Ureter (tissue), 1 donor: ENCODE measurements at places on chromosomes 12 and 14. TPM values are rescaled to one million over a fixed set of nuclear protein-coding genes. Genes with fewer than 3 reads are reported as not detected.

The KRT1 gene
- not detected for total RNA-seq

The CLEC4E gene
- total RNA-seq, result 0.52 TPM

The MFAP5 gene
- total RNA-seq, result 17.0 TPM

The TAS2R42 gene
- total RNA-seq, result not detected

The NACA gene
- total RNA-seq, result 1,021 TPM

The PLEKHG7 gene
- total RNA-seq, result 4.2 TPM

The EID3 gene
- total RNA-seq, result 4.7 TPM

GRCh38 chr14:70919774-70920173 lies 12.5 kb downstream of the PCNX1 start:
- no peak for DNase-seq

- no peak for DNase-seq
Observed at GRCh38 chr12:118549510-118549980, 173.2 kb downstream of the SUDS3 start.

GRCh38 chr12:93741659-93742109 lies 64.5 kb downstream of the CRADD start:
- DNase-seq, result no peak

- DNase-seq, result no peak
Observed at GRCh38 chr12:6461401-6462233, 8.9 kb downstream of the VAMP1 start.

GRCh38 chr12:131189781-131190180 lies 236.1 kb downstream of the ADGRD1 start:
- peak; percentile 26 for DNase-seq

DNA sequence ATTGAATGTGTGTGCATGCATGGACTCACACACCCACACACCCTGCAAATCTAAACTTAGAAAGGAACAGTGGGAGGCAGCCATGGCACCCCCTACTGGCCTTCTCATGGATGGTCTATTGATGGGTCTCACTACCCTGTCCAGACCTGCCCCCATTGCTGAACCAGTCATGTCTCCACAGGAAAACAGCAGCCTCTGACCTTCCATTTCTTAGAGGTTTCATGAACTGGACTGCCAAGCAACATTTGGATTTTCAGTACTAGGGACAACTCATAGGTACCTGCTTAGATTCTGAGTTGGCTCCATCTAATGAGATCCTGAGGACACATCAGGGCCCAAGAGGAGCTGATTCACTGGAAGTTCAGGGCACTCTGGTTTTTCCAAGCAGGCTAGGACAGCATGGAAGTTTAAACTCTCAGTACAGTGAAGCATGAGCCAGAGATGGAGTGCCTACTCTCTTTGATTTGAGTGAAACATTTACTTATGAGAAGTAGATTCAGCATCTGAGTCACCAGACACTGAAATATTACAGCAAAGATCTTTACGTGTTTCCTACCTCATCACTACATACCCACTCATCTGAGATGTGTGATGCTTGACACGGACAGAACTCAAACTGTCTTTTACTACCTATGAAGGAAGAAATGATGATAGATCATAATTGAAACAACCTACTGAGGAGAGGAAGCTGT lies 98.9 kb upstream of the PLEKHG7 start:
- DNase-seq, result no peak

DNA sequence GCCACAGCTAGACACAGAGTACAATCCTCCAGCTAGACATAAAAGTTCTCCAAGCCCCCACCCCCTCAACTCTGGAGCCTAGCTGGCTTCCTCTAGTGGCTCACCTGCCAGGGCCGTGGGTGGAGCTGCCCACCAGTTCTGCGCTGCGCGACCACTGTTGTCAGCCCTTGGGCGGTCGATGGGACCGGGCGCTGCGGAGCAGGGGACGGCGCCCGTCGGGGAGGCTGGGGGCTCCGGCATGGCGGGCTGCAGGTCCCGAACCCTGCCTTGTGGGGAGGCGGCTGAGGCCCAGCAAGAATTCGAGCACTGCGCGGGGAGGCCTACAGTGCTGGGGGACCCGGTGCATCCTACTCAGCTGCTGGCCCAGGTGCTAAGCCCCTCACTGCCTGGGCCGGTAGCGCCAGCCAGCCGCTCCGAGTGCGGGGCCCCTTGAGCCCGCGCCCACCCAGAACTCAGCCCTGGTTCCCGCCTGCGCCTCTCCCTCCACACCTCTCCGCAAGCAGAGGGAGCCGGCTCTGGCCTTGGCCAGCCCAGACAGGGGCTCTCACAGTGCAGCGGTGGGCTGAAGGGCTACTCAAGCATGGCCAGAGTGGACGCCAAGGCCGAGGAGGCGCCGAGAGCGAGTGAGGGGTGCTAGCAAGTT lies 51.0 kb downstream of the RTN1 start:
- DNase-seq, result no peak

DNA sequence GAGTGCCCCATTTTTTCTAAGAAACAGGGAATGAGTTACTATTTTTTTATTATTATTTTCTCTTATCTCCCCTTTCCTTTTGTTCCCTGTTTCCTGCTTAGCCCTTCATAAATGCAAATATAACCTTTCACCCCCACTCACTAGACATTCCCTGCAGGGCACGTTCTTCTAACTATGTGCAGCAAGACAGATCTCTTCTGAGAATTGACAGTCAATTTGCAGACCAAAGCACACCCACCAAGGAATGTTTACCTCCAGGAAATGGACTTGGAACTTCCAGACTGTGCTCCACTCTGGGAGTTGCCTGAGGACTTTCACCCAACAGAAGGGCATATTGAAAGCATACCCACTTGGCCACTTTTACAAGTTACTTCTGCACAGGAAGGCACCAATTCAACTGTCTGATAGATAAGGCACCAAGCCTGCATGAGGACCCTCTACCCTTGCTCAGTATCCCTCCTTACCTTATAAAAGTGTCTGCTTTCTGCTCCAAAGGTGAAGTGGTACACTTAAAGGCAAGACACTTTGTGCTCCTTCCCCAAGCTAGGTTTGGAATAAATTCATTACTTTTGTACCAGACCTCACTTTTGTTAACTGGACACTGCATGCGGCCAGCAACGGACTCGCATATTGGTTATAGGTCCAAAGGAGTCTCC lies 6.5 kb downstream of the TAS2R19 start:
- no peak for DNase-seq

GRCh38 chr12:82009524-82009923 lies 250.4 kb upstream of the PPFIA2 start:
- DNase-seq, result no peak

DNA sequence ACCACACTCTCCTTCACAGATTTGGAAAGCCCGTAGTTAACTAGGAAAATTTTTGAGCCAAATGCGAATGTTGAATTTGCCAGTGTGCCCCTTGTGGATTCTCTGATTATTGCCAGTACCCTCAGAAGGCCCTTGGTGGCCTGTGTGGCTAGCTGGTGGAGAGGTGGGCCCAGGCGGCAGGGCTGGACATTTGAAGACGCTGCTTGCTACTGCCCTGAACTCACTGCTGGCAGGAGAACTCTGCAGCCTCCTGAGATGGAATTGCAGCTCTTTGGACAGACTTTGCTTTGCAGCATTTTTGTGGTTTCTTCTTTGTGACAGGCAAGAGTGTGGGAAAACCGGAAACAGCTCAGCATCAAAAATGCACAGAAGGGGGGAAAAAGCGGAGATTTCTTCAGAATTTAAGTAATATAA lies 97.6 kb downstream of the TGFB3 start:
- no peak for DNase-seq

DNA sequence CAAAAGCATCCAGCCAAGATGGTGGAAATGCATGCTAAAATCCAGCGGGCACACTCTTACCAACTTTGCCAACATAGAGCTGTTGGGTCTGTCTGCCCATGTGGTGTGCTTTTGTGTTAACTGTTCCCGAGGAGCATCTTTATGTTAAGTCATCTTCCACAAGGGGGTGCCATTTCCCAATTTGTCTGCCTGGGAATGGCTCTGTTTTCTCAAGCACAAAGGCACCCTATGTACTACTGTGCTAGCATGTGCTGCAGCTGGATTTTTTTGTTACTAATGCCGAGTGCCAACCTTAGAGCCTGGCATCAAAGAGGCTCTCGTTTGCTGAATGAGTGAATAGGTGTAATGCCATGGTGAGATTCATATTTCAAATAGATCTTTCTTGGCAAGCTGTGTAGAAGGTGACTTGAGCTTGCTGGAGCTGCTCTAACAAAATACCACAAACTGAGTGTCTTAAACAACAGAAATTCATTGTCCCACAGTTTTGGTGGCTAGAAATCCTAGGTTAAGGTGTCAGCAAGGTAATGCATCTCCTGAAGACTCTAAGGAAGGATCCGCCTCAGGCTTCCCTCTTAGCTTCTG lies 74.3 kb downstream of the TRHDE start:
- peak; percentile 70 for DNase-seq

DNA sequence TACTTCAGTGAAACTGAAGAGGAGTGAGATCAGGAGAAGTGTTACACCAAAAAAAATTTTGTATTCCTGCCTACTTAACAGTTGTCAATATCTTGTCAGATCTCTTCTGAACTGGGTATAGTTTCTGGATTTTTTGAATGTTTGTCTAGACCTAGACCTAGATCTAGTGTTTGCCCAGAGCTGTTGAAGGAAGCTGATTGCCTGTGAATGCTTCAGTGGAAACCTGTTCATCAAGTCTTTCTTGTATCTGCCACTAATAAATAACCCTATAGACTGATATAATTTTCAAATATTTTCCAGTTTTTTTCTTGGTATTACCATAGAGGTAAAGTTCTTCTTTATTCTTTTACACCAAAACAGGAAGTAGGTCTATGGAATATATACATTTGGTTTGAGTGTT lies 781.5 kb upstream of the FBXO33 start:
- DNase-seq, result no peak

GRCh38 chr14:54947230-54947629 lies 44.6 kb upstream of the GCH1 start:
- DNase-seq, result no peak

DNA sequence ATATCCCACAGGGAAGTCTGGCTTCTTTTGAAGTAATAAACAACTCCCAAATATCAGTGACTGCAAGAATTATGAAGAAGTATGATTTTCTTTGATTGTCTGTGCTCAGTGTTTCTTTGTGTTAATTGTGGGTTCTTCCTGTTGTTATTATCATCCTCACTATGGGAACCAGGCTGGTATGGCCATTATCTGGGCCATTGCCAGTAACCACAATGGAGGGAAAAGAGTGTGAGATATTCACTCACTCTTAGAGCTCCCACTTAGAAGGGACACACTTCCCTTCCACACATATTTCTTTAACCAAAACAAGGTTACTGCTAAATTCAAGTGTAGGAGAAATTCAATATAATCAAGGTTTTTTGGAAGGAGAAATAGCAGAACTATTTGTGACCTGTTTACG lies 503.7 kb downstream of the SLC6A15 start:
- DNase-seq, result no peak

DNA sequence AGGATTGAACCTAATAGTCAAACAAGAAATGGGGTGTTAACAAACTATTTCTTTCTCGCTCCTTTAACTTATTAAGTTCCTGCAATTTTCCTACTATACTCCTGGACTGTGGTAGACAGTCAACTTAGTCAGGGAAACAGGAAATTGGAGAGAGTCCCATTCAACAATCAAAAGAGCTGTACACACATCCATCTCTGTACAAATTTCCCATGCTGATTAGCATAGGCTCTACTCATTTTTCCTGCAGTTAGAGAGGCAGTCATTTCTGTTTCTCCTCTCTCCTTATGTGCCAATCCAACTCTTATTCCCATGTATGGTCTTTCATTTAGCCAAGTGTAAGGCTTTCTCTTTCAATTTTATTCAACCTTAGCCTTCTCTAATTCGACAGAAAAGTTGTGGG lies 1168.5 kb upstream of the FLRT2 start:
- no peak for DNase-seq

DNA sequence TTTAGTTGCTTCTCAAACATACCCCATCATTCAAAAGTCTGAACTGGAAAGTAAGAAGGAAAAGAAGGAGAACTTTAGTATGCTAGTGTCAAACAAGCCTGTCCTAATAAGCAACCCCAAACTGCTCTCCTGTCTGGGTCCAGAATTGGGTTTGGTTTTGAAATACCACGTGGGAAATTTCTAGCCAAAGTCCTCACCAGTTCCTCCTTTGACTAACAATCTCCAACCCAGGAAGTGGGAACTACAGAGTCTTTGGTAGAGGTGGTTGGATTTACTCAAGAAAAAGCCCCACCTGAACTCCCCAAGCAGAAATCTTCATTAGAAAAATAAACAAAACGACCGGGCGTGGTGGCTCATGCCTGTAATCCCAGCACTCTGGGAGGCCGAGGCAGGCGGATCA lies 17.4 kb upstream of the EIF4B start:
- DNase-seq, result no peak

- DNase-seq, result no peak
Observed at GRCh38 chr12:102016472-102016871, 45.3 kb downstream of the WASHC3 start.

- peak; percentile 93 for DNase-seq
Observed at GRCh38 chr12:109110988-109111495, 5.3 kb upstream of the ACACB start.

DNA sequence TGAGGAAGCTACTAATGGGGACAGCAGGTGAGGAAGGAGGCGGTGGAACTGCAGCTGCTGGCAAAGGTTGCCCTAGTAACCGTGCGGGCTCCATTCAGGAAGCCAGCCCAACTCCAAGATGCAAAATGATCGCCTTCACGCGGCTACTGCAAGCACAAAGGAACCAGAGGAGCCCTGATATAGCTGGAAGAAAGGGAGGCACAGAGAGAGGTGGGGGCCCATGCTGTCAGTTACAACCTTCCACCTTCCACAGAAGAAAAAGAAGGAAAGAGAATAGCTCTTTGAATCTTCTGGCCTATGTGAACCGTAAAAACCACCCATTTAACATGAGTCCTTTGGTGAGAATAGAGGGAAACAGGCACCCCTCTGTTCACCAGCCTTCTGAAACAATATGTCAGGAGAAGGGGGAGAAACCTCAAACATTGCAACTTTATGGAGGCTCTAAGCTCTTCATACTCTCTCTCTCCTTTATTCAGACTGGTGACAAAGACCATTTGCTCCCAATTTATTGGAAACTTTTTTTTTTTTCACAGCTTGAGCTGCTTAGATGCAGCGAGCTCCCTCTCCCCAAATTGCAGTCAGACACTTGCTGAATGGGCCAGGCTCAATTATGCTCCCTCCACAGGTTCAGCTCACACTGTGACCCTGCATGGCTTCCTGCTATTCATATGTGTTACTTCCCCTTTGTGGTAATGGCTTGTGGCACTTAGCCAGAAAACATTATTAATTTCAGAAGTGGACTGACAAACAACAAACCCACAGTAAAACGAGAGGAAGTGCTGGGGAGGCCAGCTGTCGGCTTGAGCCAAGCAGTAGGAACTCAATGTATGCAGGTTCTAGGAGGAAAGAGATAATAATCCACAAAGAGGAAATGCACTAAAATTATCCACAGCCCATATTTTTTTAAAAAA lies 6.2 kb downstream of the DUSP6 start:
- peak; percentile 65 for DNase-seq
